ENCODE measurements at places on chromosomes 1 and 21.
A peak's percentile ranks its signal among the peaks of the same experiment; 100 is the strongest.

- DNase-seq = no peak
Measured at GRCh38 chr1:232873931-232874330, 68.7 kb downstream of the MAP10 start.

DNA sequence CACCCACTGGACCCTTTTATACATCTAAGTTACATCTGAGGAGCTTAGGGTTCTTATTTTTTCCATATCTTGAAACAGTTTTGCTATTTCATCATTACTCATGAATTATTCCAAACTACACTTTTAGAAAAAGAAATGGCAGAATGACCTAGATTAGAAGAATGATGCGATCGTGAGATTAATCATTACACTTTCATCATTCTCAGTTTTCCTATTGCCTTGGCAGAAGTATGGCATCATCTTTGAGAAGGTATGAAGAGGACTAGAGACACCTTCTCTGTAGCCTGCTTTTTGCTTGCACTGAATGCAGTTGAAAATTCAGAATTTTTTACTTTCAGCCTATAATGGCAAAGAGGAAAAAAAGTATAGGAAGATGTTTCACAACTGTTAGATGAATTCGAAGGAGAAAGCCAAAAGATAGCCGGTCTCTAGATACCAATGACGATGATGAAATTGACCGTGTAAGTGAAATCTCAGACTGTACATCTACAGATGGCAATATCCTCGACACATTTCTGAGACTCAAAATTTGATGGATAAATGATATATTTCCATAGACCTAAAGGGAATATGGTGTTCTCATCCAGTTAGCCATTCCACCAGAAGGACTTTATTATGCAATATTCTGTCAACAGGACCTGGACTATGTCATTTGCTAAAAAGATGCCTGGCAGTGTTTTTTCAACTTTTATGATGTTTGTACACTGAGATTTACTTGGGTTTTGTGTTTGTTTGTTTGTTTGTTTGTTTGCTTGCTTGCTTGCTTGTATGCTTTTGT lies 191.8 kb downstream of the TOMM20 start:
- no peak for DNase-seq

- DNase-seq = peak; percentile 86
Measured at GRCh38 chr1:98388441-98388840, 273.1 kb upstream of the SNX7 start.

DNA sequence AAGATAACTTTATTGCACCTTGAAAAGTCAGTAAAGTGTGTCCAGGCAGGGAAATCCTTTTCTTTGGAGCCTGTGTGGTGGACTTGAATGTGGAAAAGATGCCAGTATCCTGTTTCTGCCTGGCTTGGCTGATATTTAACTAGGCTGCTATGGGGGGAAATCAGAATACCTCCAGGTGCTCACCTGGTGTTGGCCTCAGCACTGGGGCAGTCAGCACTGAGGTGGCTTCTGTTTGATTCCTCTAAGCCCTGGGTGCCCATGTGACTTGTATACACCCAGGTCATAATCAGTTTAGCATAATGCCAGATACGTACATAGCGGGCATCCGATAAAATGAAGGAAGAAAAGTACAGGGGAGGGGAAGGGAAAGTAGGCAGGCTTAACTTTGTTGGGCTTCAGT lies 7.2 kb downstream of the PHGDH start:
- no peak for DNase-seq

GRCh38 chr1:165852871-165853270 lies 25.5 kb downstream of the UCK2 start:
- peak; percentile 12 for DNase-seq

- no peak for DNase-seq
Measured at GRCh38 chr21:43884012-43884860, 19.2 kb downstream of the AGPAT3 start.

GRCh38 chr21:33543505-33544129 lies 779 bp downstream of the SON start:
- DNase-seq = no peak

GRCh38 chr1:103960710-103961109 lies 211.0 kb downstream of the AMY1C start:
- DNase-seq = no peak

- DNase-seq = peak; percentile 9
Measured at GRCh38 chr1:165562571-165562970, 18.8 kb downstream of the LRRC52 start.

GRCh38 chr1:208475449-208475848 lies 231.3 kb upstream of the PLXNA2 start:
- peak; percentile 70 for DNase-seq

- peak; percentile 79 for DNase-seq
Measured at GRCh38 chr1:209349363-209350308, 233.9 kb upstream of the CAMK1G start.
